ENCODE measurements at places on chromosomes 7 and 10.

GRCh38 chr7:117217106-117218035, 105.5 kb downstream of the WNT2 start:
- no peak for DNase-seq

DNA sequence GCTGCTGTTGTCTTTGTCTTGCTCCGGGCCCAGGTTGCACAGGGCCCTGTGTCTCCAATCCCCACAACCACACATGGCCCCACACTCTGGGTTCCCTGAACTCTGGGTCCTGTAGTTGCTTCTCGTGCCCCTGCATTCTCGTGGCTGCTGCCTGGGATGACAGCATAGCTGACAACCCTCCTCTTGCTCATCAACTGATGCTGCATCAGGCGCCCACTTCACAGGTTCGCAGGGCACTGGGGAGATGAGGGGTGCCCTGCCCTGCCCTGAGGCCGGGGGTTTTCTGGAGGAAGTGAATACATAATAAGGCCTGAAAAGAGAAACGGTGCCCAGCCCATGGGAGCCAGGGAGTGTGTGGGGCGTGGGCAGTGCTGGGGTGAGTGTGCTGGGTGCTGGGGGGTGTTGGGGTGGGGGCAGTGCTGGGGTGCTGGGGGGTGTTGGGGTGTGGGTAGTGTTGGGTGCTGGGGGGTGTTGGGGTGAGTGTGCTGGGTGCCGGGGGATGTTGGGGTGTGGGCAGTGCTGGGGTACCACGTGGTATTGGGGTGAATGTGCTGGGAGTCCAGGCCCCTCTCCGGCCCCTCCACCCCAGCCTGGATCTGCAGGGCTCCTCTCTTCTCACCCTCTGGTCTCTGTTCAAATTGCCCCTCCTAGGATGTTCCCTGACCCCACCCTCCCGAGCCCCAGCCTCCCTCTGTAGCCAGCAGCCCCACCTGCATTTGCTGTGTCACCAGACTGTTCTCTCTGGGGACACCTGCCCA, 2.0 kb upstream of the MTG1 start:
- no peak for DNase-seq

- no peak for DNase-seq
These were observed 8.7 kb downstream of the DBF4 start for GRCh38 chr7:87885018-87885417.

DNA sequence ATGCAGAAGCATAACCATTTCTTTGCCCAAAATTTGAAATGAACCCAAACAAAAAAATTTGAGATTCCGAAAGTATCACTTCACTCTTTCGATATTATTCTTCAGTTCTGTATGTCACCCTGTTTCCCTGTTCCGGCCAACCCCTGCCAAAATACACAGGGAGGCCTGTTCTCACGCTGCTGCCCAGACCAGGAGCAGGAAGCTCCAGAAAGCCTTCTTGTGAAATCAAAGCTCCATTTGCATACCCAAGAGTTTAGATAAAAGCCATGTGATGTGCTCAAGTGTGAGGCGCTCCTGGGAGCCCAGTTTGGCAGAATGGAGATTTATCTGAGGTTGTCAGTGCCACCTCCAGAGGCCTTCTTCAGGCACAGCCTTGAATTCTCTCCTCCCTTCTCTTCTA, 236.2 kb downstream of the FGFR2 start:
- no peak for DNase-seq

GRCh38 chr7:155972651-155973390, 160.6 kb upstream of the SHH start:
- no peak for DNase-seq

- no peak for DNase-seq
These were observed 173.2 kb upstream of the TRIM24 start for GRCh38 chr7:138286846-138287245.

DNA sequence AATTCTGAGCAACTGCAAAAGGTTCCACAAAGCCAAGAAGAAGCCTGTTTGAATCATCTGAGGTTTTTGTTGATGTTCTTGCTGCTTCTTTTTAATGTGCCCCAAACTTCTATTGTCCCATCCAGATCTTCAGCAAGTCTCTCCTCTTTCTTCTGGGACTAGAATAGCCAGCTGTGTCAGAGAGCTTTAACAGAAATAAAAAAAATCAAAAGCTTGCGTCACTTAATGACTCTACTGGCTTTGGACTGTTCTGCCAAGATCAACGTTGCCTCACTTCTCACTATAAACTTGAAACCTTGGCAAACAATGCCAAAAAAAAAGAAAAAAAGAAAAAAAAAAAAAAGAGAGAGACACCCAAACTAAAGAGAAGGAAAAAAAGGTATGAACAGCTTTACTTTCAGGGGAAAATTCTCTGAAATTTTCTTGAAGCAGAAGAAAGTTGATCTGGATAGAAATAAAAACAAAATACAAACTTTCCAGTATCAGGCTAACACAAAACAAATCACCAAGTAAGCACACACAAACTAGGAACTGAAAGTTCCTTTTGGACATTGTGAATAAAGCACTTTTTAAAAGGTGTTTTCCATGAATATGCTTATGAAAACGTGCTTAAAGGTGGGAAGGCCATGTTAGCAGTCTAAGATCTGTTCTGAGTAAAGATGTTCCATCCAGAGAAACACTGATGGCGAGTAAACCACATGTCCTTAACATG, 14.8 kb downstream of the USP54 start:
- DNase-seq: no peak

DNA sequence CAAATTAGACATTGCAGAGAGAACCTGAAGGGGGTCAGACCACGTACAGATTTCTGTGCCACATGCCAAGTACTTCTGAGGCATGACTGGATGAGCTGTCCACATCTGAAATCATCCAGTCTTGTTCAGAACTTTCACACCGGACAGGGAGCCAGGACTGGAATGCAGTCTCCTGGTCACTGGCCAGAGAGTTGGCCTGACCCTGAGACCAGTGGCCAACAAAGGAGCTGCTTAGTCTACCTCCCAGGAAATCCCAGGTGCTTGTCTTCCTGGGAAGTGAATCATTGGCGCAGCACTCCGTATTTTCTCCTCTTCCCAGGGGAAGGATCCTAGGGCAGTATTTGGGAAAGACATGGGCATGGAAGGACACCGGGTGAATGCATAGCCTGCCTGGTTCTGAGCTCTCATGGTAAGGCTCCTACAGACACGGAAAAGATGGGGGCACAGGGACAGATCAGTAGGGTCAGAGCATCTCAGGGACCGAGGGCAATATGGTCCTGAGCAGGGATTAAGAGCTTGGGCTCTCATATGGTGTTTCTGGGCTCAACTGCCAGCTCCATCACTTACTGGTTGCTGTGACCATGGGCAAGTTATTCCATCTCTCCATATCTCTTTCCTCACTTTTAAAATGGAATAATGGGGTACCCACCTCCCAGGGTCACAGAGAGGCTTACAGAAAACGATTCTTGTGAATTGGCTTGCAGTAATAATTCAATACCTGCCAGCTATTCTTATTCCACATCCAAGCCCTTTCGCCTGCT, 1.3 kb upstream of the SCD start:
- DNase-seq: no peak

DNA sequence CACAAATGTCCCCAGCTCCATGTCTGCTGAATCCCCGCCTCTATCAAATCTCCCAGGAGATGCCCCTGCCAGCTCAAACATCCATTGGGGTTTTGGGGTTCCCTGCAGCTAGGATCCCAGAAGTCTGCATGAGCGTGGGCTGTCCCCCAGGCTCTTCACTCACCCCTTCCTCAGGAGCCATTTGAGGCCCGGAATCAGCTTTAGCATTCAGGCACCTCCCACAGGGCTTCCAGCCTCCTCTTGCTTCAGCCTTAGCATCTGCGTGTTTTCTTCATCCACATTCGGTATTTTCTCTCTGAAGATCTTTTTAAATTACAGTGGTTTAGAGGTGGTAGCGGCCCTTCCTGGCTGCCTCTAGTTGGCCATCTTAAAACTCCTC, 1054.4 kb downstream of the CNTNAP2 start:
- DNase-seq: no peak

GRCh38 chr10:46018453-46019176, 11.8 kb downstream of the NCOA4 start:
- no peak for DNase-seq

DNA sequence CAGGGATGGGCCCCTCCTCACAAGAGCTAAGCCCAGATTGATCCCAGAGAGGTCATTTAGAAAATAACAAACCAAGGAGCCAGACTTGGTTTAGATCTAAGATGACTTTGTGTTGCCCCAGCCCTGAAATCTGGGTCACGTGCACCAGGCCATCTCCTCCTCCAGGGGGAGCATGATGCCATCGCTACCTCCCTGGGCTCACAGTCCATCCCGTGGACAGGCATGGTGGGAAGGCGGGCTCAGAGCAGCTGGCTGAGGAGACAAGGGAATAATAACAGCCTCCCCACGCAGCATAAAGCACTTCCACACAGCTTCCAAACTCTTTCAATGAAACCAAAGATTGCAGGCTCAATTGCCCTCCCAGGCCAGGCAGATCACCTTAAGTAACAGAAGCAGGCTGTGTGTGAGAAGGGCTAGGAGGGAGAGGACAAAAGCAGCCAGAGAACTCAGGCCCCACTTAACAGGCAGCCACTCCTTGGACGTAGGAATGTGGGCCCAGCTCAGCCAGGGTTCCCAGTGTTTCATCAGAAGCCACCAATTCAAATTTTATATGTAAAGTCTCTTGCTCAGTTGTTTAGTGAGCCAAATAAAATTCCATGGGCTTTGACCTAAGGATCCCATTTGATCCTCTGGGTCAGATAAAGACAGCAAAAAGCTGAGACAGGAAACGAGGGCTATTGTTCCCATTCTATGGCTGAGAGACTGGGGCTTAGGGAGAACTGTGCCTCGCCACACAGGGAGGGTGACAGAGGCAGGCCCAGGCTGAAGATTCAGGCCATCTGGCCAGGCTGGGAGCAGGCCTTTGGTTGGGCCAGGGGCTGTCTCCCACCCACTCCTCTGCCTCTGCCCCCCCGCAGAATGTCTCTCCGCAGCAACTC, 100.2 kb downstream of the COL13A1 start:
- DNase-seq: no peak

GRCh38 chr7:7786595-7786994, 68.2 kb upstream of the RPA3 start:
- no peak for DNase-seq

DNA sequence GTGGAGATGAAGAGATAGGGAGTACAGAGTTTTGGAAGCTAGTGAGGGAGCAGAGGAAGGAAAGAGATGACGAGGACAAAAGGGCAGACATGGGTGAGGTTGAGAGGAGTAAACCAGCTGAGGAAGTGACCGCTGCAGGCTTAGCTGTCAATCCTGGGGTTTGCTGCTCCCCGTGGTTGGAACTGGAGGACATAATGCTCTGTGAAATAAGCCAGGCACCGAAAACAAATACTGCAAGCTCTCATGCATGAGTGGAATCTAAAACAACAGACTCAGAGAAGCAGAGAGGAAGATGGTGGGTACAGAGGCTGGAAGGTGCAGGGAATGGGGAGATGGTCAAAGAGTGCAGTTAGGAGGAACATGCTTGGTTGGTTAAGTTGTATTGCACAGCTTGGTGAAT, 482.2 kb upstream of the C7orf33 start:
- DNase-seq: no peak

DNA sequence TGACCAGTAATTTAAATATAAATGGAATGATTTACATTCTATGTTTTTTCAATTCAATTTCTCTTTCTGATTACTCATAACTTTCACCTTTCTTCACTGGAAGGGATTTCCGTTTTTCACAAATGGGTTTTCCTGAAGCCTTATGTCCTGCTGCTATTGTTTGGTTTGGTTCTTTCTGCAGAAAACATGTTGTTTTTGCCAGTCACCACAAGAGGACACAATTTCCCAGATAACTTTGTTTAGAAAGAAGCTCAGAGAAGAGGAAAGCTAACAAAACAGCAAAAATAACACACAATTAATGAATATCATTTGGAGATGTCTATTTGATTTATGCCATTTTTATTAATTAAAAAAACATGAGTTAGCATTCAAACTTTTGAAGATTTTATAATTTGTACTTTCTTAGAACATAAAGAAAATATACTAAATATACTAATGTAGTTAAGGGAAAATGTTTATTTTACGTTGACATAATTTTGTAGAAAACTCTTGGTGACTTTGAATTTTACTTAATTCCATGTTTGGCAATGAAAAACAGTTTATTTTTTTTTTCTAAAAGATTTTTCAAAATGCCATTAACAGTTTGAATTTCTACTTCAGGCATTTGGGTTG, 4.6 kb upstream of the TWIST1 start:
- DNase-seq: no peak

- DNase-seq: no peak
These were observed 211.0 kb downstream of the WDR37 start for GRCh38 chr10:1267148-1267547.

GRCh38 chr10:126583552-126584200, 86.8 kb downstream of the C10orf90 start:
- DNase-seq: no peak

DNA sequence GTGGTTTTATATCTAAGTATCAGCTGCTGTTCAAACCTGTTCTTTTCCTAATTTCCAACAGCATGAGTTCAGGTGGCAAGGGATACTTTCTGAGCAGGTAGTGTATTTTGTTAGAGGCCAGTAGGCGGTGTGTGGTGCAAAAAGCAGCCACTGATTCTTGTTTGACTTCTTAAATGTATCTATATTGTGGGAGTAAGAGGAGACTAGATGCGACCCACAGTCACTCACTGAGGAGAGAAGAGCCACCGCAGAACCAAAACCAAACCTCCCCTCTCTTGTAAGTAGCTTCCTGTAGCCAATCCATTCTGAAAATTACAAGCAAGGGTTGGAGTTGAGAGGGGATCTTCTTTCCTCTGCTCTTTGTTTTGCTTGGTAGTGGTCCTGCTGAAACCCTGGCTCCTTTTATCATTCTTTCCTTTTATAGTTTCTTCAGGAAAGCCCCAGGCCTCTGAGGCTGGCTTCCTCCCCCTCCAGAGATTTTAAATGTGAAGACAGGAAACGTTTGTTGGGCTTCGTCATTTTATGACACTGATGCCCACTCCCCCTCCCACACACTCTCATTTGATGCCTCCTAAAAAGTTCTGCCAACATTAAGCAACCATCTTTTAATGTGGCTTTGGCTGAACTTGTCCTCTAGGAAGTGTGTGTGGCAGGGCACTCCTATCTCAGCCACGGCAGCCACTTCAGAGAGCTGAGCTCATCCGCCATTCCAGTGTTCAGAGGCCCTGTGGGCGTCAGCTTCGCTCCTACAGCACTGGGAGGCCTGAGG, 566.0 kb downstream of the SUGCT start:
- no peak for DNase-seq

- DNase-seq: no peak
These were observed 409.1 kb downstream of the GPAM start for GRCh38 chr10:111774486-111774885.

- DNase-seq: no peak
These were observed 486.3 kb upstream of the PCDH15 start for GRCh38 chr10:55287346-55287745.
